Neural crest cell (in vitro differentiated cells): ENCODE measurements at places on chromosomes 4 and X.

DNA sequence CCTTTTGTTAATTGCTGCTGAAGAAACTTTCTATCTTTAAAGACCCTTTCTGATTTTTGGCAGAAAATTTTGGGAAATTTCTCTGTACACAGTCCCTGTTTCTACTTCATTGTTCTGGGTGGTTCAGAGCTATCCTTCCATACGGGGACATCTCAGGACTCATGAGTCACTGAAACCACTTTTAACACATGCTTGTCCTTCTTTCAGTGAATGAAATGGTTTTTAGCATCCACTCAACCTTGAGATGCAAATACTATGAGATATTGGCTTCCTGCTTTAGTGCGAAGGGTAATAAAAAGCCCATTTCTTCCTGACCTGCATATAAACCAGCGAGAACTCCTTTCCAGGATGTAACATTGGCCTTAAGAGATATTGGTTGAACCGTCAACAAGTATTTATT is 158.0 kb downstream of the REPS2 start:
- H3K36me3 ChIP-seq: no peaks in the 10 kb centered on the region
- peaks cover 7% of the 10 kb centered on the region for H3K27me3 ChIP-seq
- DNase-seq: no peak
- H3K4me1 ChIP-seq: no peaks in the 10 kb centered on the region
- H3K27ac ChIP-seq: no peak overlapping the region

- H3K4me1 ChIP-seq: peaks cover 50% of the 10 kb centered on the region
- DNase-seq: no peak
- H3K4me3 ChIP-seq: no peak overlapping the region
- peaks cover 3% of the 10 kb centered on the region for H3K36me3 ChIP-seq
Measured at GRCh38 chrX:12947545-12948235, 27.2 kb upstream of the TMSB4X start.

- no peaks in the 10 kb centered on the region for H3K36me3 ChIP-seq
- no peak overlapping the region for H3K4me3 ChIP-seq
- DNase-seq: no peak
- no peaks in the 10 kb centered on the region for H3K27me3 ChIP-seq
Measured at GRCh38 chrX:19789782-19790181, 97.6 kb downstream of the SH3KBP1 start.

GRCh38 chr4:1871471-1872021 is 353 bp downstream of the NSD2 start:
- H3K27me3 ChIP-seq: peaks cover 14% of the 10 kb centered on the region
- no peak overlapping the region for H3K27ac ChIP-seq
- H3K4me3 ChIP-seq: no peak overlapping the region
- DNase-seq: peak; percentile 47
- H3K4me1 ChIP-seq: peaks cover 41% of the 10 kb centered on the region

GRCh38 chr4:11650801-11651596 is 222.3 kb upstream of the HS3ST1 start:
- no peak for DNase-seq
- no peak overlapping the region for H3K27ac ChIP-seq
- H3K36me3 ChIP-seq: no peaks in the 10 kb centered on the region
- no peaks in the 10 kb centered on the region for H3K27me3 ChIP-seq

DNA sequence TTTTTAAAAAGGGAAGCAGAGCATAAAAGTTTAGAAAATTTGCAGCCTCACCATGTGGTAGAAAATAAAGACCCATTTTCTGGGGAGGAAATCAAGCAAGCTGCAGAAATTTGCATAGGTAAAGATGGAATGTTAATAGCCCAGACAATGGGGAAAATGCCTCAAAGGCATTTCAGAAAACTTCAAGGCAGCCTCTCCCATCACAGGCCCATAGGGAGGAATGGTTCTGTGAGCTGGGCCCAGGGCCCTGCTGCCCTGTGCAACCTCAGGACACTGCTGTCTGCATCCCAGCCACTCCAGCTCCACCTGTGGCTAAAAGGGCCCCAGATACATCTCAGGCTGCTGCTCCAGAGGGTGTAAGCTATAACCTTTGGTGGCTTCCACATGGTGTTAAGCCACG is 137.9 kb downstream of the INPP4B start:
- H3K36me3 ChIP-seq: no peaks in the 10 kb centered on the region
- DNase-seq: no peak
- no peaks in the 10 kb centered on the region for H3K27me3 ChIP-seq
- H3K4me3 ChIP-seq: no peak overlapping the region
- H3K27ac ChIP-seq: no peak overlapping the region

GRCh38 chrX:30577362-30577991 is at the start of gene TASL:
Gene TASL, minus strand, starts transcription at chrX:30577766. Its CDS starts 17,411 bp downstream, at chrX:30560355.
- no peaks in the 10 kb centered on the region for H3K27me3 ChIP-seq
- H3K27ac ChIP-seq: no peak within 1 kb of the TSS
- H3K4me3 ChIP-seq: no peak within 1 kb of the TSS
- DNase-seq: no peak

DNA sequence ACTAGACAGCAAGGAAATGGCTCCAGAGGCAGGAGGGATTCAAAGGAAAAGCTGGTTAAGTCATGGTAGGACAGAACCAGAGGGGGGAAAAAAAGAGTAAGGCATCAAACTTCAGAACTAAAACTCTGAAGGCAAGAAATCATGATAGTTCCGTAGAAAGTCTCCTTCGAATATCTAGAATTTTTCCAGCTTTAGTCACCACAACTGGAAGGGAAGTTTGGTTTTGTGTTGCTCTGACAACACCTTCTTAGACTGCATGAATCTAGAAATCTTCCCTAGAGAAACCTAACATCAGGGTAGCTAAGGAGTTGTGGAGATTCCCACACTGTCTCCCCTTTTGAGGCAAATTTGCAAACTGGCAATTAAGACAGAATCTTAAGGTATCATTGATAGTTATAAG is 33.7 kb downstream of the AMMECR1 start:
- no peaks in the 10 kb centered on the region for H3K27me3 ChIP-seq
- peaks cover 11% of the 10 kb centered on the region for H3K4me1 ChIP-seq
- H3K36me3 ChIP-seq: peaks cover 2% of the 10 kb centered on the region
- no peak overlapping the region for H3K4me3 ChIP-seq
- no peak overlapping the region for H3K27ac ChIP-seq

DNA sequence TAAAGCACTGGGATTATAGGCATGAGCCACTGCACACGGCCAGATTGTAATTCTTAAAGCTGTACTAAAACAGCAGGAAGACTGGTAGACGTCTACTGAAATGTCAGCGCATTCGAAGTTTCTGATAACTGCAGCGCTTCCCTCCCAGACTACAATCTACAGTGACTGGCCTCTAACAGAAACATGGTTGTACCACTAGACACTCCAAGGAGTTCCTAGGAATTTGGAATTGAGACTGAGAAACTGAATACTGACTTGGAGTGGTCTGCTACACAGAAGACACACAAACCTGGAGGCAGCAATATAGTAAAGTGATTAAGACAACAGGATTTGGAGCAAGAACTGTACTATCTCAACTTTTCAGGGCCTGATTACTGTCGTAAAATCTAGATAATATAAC is 937 bp downstream of the HELQ start:
- H3K4me3 ChIP-seq: peak overlapping the region; percentile 98
- H3K4me1 ChIP-seq: peaks cover 34% of the 10 kb centered on the region
- H3K36me3 ChIP-seq: peaks cover 8% of the 10 kb centered on the region
- DNase-seq: no peak
- no peak overlapping the region for H3K27ac ChIP-seq
- H3K27me3 ChIP-seq: no peaks in the 10 kb centered on the region

DNA sequence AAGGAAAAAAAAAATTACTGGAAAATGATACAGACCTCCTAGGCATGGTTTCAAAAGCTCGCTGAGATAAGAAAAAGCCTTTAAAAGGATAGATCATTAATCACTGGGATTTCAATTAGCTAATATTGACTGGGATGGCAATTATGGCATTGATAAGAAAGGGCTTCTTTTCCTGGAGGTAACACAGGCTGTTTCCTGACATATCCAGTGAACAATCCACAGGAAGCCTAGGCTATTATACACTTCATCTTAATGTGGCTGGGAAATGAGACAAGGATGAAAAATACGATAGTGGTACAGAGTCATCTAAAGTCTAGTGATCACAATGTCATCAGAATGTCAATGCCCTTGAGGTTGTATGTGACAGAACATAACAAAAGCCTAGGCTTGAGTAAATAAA is 1579.3 kb downstream of the C4orf33 start:
- no peaks in the 10 kb centered on the region for H3K4me1 ChIP-seq
- H3K27ac ChIP-seq: no peak overlapping the region
- no peak for DNase-seq
- H3K4me3 ChIP-seq: no peak overlapping the region
- H3K27me3 ChIP-seq: no peaks in the 10 kb centered on the region

- DNase-seq: no peak
- H3K4me1 ChIP-seq: peaks cover 32% of the 10 kb centered on the region
- H3K27ac ChIP-seq: peak overlapping the region; percentile 58
- peak overlapping the region; percentile 56 for H3K4me3 ChIP-seq
Measured at GRCh38 chr4:4502694-4503311, 39.0 kb downstream of the STX18 start.

GRCh38 chr4:81352446-81352835 is 119.3 kb downstream of the RASGEF1B start:
- DNase-seq: no peak
- peaks cover 10% of the 10 kb centered on the region for H3K27me3 ChIP-seq
- no peak overlapping the region for H3K27ac ChIP-seq
- H3K4me1 ChIP-seq: no peaks in the 10 kb centered on the region
- no peaks in the 10 kb centered on the region for H3K36me3 ChIP-seq

GRCh38 chr4:88940506-88940905 is 116.5 kb downstream of the FAM13A start:
- H3K27ac ChIP-seq: no peak overlapping the region
- no peaks in the 10 kb centered on the region for H3K27me3 ChIP-seq
- H3K4me1 ChIP-seq: no peaks in the 10 kb centered on the region
- no peak overlapping the region for H3K4me3 ChIP-seq

DNA sequence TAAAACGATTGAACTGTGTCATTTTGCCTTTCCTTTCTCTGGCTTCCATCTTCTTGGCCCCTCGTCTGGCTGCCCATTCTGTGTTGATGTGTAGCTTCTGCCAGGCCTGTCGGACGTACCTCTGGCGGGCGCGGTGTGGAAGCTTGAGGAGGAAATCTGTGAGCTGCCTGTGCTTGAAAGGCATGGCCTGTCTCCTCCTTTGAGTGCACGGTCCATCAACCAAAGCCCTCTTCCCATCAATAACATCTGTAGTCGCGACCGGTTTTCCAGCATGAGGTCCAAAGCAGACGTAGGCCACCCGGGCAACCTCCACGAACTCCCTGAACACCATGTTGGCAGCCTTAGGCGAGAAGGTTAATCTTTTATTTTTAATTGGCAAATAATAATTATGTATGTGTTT is 202.7 kb downstream of the CRLF2 start:
- no peak for DNase-seq
- no peaks in the 10 kb centered on the region for H3K4me1 ChIP-seq
- H3K27ac ChIP-seq: no peak overlapping the region
- no peak overlapping the region for H3K4me3 ChIP-seq
- H3K36me3 ChIP-seq: no peaks in the 10 kb centered on the region

- no peaks in the 10 kb centered on the region for H3K27me3 ChIP-seq
- no peak for DNase-seq
- H3K27ac ChIP-seq: no peak overlapping the region
- no peak overlapping the region for H3K4me3 ChIP-seq
Measured at GRCh38 chr4:60450054-60450453, 750.1 kb upstream of the ADGRL3 start.

- no peaks in the 10 kb centered on the region for H3K27me3 ChIP-seq
- peak overlapping the region; percentile 46 for H3K27ac ChIP-seq
- peaks cover 6% of the 10 kb centered on the region for H3K4me1 ChIP-seq
- DNase-seq: no peak
Measured at GRCh38 chr4:6999172-7000086, 43.7 kb upstream of the TADA2B start.

- peaks cover 6% of the 10 kb centered on the region for H3K4me1 ChIP-seq
- H3K27me3 ChIP-seq: peaks cover 2% of the 10 kb centered on the region
- no peaks in the 10 kb centered on the region for H3K36me3 ChIP-seq
- no peak for DNase-seq
- H3K27ac ChIP-seq: no peak overlapping the region
Measured at GRCh38 chr4:6052679-6053078, 34.4 kb upstream of the C4orf50 start.

DNA sequence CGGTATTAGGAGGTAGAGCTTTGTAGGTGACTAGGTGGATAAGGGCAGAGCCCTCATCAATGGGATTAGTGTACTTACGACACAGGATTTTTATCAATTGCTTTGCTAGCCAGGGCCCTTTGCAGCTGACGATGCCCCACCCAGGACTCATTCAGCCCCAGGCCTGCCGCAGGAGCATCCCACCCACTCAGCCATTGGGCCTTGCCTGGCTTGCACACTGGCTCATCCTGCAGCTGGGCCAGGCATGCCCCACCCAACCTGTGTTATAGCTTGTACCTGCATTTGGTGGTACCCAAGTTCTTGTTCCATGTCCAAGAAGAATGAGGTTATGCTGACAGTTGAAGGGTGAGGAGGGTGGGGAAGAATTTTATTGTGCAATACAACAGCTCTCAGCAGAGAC is 317.5 kb downstream of the PPARGC1A start:
- H3K4me1 ChIP-seq: no peaks in the 10 kb centered on the region
- H3K36me3 ChIP-seq: no peaks in the 10 kb centered on the region
- H3K27me3 ChIP-seq: no peaks in the 10 kb centered on the region
- no peak for DNase-seq
- no peak overlapping the region for H3K4me3 ChIP-seq

DNA sequence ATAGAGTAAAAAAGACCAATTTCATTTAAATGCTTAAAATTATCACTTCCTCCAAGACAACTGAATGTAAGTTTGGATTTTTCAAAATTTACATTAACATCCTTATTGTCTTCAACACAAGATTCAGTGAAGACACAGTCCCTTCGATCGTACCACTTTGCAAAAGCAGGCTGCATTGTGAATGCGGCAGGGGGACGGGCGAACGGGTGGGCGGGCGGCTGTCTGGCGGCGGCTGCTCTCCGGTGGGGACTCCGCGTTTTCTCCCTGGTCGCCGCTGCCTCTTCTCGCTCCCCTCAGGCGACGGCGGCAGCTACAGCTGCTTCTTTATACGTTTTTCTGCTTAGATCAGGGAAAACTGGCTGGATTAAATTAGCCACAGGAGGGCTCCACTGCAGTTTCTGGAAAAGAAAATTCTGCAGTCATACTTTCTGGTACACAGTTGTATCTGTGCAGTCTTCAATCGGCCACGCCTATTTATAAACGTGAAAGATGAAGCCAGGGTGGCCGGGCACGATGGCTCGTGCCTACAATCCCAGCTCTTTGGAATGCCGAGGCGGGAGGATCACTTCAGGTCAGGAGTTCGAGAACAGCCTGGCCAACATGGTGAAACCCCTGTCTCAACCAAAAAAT is 33.9 kb upstream of the HPF1 start:
- H3K27ac ChIP-seq: no peak overlapping the region
- H3K4me3 ChIP-seq: peak overlapping the region; percentile 48
- H3K4me1 ChIP-seq: peaks cover 16% of the 10 kb centered on the region
- peak; percentile 62 for DNase-seq
- H3K27me3 ChIP-seq: peaks cover 58% of the 10 kb centered on the region
- no peaks in the 10 kb centered on the region for H3K36me3 ChIP-seq

DNA sequence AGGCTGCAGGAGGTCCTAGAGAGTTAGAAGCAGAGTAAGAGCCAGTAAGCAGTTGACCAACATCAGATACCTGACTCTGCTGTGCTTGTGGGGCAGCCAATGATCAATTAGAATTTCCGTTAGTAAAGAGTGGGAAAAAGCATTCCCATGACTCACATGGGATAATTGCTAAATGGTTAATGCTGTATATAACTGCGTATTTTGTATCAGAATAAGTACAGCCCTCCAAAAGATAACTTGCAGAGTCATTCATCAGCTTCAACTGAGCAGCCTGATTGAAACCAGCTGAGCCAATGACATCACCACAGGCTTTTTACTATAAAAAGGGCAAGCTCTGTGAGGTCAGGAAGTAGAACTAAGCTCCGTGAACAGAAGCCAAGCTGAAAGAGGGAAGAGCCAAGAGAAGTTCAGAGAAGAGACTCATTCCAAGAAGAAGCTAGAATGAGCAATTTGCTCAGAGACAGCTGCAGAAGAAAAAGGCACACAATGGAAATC is 67.9 kb downstream of the PPP3CA start:
- peaks cover 15% of the 10 kb centered on the region for H3K4me1 ChIP-seq
- DNase-seq: no peak
- no peak overlapping the region for H3K27ac ChIP-seq
